Stimulated activated CD4-positive, alpha-beta T cell treated with anti-CD3 and anti-CD28 coated beads, Interleukin-4, amount 100 ng/mL, for 4 hours (primary cell): ENCODE measurements at places on chromosomes 7 and 10.

GRCh38 chr10:79984851-79985250 lies 35.9 kb upstream of the SFTPD start:
- no peak for DNase-seq

DNA sequence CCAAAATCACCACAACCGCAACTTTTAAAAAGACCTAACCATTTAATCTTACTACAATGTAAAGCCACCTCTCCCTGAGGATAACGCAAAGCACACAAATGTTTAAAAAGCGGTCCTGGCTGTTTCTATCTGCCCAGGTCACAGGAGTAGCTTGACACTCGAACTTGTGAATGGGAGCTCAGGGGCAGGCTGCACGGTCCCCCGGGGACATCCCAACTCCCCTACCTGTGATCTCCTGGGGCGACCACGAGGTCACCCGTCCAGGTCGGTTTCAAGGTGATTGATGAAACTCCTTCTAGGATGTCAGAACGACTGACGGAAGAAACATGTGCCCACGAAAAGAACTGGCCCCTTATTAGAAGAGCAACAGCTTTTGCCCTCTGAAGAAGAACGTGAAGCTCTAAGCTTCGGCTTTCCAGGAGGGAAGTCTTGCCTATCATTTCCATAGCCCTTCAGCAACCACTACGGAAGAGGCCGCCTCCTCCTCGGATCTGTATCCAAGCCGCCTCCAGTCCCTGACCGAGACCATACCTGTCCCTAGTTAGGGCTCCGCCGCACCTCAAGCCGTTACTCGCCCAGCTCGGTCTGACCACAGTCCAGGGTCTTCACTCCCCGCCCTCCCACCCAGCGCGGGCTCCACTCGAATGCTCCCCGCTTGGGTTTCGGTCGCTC lies 459 bp downstream of the CYCS start:
- DNase-seq: peak; percentile 19

GRCh38 chr7:48305661-48306060 lies 134.4 kb downstream of the ABCA13 start:
- no peak for DNase-seq

DNA sequence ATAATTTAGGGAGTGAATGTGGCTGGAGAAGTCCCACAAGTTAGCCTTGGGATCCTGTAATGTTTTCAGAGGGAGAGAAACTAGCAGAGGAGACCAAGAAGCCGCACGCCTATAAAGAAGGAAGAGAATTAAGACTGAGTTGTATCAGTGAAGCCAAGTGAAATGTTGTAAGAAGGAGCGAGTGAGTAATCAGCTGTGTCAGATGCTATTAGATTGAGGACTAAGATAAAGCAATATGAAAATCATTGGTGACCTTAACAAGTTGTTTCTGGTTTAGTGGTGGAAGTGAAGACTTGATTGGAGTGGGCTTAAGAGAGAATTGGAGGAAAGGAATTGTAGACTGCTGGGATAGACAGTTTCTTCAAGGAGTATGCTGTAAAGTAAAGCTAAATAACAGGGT lies 8.8 kb downstream of the CCSER2 start:
- DNase-seq: no peak

GRCh38 chr7:74489997-74490945 lies 36.6 kb downstream of the GTF2IRD1 start:
- DNase-seq: no peak

DNA sequence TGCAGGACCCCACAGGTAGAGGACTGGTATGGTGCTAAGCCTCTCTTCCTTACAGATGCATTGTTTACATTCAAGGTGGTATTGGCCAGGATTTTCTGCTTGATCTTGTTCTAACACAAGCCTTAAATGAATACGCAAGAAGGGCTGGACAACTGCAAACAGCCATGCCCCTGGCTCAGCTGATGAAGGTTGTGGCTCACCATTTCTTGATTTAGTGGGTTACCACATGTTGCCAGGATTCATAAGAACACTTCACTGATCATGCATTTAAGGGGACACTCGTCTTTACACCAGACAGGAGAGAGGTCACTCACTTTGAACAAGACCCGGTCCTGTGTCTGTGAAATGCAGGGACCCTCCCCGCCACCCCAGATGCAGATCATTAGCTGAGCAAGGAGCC lies 82.2 kb downstream of the CHN2 start:
- DNase-seq: no peak

DNA sequence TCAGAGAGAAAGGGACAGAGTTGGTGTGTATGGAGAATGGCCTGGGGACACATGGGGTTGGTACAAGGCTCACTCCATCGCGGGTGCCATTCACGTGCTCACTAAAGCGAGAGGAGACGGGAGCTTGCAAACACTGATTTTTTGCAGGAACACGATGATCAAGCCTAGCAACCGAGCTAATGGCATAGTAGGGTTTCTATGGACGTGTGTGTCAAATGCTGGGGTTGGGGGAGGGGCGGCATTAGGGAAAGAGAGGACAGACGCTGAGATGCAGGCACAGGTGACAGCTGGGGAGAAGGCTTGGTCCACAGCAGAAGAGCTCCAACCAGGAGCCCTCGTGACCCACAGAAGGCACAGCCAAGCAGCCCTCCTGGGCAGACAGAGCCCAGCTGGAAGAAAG lies 33.9 kb downstream of the RCC1L start:
- DNase-seq: no peak

DNA sequence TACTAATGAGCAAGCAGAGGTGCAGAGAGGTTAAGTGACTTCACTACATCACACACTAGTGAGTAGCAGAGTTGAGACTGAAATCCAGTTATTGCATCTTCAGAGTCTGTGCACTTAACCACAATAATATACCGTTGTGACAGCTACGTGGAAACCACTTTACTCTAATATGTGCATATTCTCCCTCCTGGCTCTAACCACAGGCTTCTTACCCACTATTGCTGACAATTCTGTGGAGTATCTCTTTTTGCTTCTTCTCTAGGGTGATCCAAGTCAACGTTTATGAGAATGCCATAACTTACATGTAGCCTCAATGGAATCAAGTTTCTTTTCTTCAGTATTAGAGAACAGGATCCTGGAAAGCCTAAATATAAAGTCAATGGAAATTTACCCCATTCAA lies 64.2 kb upstream of the MEOX2 start:
- no peak for DNase-seq

- DNase-seq: no peak
Measured at GRCh38 chr10:89097226-89097625, 106.6 kb downstream of the FAS start.

DNA sequence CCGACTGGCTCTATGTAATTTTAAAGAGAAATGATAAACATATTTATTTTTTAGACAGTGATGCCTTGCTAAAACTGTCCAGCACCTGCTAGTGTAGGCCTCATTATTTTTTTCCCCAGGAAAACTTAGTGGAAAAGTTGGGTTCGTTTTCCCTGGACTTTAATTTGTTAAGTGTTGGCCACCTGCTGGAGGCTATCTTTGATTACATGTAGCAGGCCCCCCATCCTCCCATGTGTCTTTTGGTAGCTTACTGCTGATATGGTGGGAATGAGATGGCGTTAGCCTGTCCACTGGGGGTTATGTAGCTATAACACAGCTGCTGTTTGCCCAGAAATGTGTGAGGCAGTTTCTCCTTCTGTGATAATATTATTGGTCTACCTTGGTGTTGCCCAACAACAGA lies 265.0 kb downstream of the SORCS3 start:
- no peak for DNase-seq

GRCh38 chr7:123600876-123601275 lies 745 bp upstream of the ASB15 start:
- DNase-seq: no peak

GRCh38 chr7:106110885-106111654 lies 1.0 kb downstream of the SYPL1 start:
- no peak for DNase-seq

- no peak for DNase-seq
Measured at GRCh38 chr10:69479240-69480067, 28.2 kb downstream of the TSPAN15 start.

GRCh38 chr7:10266976-10267375 lies 706.7 kb upstream of the PHF14 start:
- DNase-seq: no peak

- DNase-seq: no peak
Measured at GRCh38 chr10:33557313-33557712, 222.8 kb upstream of the NRP1 start.

- no peak for DNase-seq
Measured at GRCh38 chr7:37709631-37710509, 26.3 kb downstream of the GPR141 start.

DNA sequence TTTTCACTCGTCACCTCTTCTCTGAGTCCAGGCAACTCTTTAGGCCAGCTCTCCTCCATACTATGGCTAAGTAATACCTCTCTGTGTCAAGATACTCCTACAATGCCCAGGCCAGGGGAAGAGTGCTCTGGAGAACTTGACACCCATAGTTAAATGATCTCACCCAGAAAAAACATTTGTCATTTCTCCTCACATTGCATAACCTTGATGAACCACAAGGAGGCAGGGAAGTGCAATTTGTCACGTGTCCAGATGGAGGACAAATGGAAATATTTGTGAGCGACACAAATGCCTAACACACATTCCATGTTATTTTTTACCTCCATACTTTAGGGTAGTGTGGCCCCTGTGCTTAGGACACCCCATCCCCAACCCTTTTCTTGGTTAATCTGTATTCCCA lies 78.3 kb downstream of the HTR7 start:
- DNase-seq: no peak

- no peak for DNase-seq
Measured at GRCh38 chr7:50658696-50659095, 93.5 kb upstream of the DDC start.
